Hindlimb muscle (tissue), 1 donor: ENCODE measurements at places on chromosomes 6 and 20. TPM values are rescaled to one million over a fixed set of nuclear protein-coding genes. Genes with fewer than 3 reads are reported as not detected.

The HLA-DOA gene
- polyA plus RNA-seq, result 1.8 TPM

DNA sequence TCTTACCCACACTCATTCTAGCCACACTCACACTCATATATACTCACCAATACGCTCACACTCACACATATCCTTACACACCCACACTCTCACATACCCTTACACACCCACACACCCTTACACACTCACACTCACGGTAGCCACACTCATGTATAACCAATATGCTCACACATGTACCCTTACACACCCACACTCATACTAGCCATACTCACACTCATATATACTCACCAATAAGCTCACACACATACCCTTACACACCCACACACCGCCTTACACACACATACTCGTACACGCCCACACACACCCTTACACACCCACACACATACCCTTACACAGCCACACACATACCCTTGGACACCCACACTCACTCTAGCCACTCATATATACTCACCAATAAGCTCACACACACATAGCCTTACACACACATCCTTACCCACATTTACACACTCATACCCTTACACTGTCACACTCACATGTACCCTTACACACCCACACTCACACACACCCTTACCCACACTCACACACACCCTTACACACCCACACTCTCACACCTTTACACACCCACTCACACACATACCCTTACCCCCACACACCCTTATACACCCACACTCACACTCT is 192.5 kb upstream of the SNX9 start:
- no peak for DNase-seq

DNA sequence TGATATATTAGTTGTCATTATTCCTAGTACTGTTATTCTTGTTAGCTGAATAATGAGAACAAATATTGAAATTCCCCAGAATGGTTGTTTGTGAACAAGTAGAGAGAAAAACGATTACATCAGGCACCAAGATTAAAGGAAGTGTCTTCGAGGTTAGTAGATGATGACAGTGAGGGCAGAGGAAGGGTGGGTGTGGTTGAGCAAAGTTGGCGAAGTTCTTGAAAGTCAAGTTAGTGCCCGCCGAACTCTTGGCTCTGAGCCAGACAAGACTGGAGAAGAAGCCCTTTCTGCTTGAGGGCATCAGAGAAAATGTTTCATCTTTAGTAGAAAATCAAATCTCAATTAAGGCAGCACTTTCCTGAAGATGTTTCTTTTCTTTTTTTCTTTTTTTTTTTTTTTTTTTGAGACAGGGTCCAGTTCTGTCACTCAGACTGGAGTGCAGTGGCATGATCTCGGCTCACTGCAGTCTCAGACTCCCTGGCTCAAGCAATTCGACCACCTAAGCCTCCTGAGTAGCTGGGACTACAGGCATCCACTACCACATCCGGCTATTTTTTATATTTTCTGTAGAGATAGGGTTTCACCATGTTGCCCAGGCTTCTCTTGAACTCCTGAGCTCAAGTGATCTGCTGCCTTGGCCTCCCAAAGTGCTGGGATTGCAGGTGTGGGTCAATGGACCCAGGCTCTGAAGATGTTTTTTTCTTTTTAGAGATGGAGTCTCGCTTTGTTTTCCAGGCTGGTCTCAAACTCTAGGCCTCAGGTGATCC is 77.1 kb downstream of the SGK1 start:
- no peak for DNase-seq

GRCh38 chr6:30207619-30208295 is 5.4 kb downstream of the TRIM26 start:
- DNase-seq, result no peak

The RGS17 gene
- 0.74 TPM for polyA plus RNA-seq

- peak; percentile 58 for DNase-seq
These were observed 684 bp downstream of the ZNFX1 start for GRCh38 chr20:49276961-49277785.

DNA sequence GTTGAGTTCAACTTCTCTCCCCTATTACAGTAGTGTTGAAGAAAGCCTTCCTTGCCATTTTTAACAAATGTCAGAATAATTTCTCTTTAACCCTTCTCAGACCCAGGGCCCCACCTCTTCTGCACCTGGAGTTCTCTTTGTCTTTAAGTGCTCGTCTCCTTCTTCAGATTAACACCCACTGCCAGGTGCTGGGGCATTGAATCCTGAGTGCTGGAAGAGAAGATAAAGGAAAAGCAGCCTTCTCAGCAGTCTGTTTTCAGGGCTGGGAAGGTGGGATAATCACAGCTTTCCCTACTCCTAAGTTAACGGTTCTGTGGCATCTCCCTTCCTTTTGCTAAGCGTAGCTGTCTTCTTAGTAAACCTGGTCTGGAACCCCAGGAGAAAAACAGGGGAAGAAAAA is 114.6 kb upstream of the TAB2 start:
- no peak for DNase-seq

- no peak for DNase-seq
These were observed 58.3 kb upstream of the IYD start for GRCh38 chr6:150310539-150310938.

DNA sequence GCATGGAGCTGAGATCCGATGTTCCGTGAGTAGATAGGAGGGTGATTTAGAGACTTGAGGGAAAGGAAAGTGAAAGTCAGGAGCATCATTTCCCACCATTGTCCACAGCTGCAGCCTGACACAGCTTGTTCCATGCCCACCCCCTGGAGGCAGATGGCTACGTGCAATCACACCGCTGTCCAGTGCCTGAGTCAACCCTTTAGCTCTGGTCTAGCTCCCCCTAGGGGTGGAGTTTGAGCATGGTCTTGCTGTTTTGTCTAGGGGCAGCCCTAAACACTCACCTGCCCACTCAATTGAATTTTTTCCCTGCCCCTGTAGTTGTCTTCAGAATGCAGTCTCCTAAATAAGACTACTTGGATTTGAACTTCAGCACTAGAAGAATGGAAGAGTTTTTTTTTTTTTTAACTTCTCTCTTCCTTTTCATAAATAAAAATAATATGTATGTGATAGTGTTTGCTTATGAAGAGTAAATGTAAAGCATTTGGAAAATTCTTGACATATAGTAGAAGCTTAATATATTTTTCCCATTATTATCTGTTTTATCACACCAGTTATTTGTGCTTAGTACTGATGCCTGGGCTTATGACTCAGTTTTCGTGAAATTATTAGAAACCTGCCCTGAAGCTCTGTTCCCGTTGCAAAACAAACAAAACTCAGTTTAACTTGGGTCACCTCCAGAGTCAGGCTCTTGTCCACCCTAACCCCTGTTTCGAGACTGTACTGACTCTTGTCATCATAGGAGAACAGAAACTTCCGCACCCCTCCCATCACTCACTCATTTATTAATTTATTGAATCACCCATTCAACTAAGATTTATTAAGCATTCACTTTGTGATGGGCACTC is 814.8 kb downstream of the MAFB start:
- peak; percentile 40 for DNase-seq

DNA sequence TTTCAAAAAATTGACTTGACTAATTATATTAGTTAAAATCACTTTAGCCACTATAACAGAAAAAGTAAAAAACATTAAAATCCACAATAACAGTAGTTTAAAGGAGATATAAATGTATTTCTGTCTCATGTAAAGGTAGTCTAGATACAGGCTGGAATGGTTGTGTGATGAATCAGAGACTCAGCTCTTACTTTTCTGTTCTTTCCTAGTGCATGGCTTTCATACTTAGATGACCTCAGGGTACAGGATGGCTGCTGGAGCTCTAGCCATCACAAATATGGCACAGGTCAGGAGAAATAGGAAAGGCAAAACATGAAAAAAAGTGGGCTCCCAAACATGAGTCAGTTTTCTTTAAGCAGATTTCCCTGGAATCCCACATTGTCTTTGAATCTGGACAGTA is 157.7 kb upstream of the FLRT3 start:
- no peak for DNase-seq

- DNase-seq, result peak; percentile 16
These were observed 143.1 kb upstream of the INSM1 start for GRCh38 chr20:20224806-20225205.

DNA sequence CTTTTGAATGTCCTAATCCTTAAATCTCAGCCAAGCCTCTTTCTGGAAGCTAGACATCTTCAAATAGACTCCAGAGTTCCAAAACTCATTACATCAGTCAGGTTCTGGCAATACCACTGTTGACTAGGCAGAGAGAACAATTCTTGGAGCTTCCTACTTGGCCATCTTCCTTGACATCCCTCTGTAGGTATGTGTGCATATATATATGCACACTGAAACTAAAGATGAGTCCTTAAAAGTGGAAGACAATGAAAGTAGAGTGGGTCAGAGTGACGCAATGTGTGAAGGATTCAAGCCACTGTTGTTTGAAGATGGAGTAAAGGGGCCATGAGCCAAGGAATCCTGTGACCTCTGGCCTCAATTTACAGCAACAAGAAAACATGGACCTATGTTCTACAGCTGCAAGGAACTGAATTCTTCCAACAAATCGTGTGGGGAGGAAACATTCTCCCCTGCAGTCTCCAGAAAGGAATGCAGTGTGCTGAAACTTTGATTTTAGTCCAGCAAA is 18.7 kb upstream of the DUSP22 start:
- peak; percentile 65 for DNase-seq
